ENCODE measurements at places on chromosomes 11 and 22. TPM values are rescaled to one million over a fixed set of nuclear protein-coding genes. Genes with fewer than 3 reads are reported as not detected.

The MS4A6A gene
- total RNA-seq = 33.6 TPM

The CSRP3 gene
- 62.6 TPM for total RNA-seq

The SLC5A12 gene
- total RNA-seq = 0.10 TPM

The SPDYC gene
- not detected for total RNA-seq

The LRRC56 gene
- total RNA-seq = 0.69 TPM

The YPEL4 gene
- 1.1 TPM for total RNA-seq

The SYT8 gene
- total RNA-seq = 6.7 TPM

The C22orf23 gene
- total RNA-seq = 0.20 TPM

The RAB3IL1 gene
- 11.1 TPM for total RNA-seq
